ENCODE measurements at places on chromosomes 2 and 18. TPM values are rescaled to one million over a fixed set of nuclear protein-coding genes. Genes with fewer than 3 reads are reported as not detected.

- no peak for DNase-seq
- H3K4me3 ChIP-seq, result no peak overlapping the region
- no peaks in the 10 kb centered on the region for H3K4me1 ChIP-seq
- no peak overlapping the region for H3K27ac ChIP-seq
These were observed 5.3 kb downstream of the AGFG1 start for GRCh38 chr2:227477291-227477690.

GRCh38 chr2:43537137-43537536, 58.7 kb downstream of the THADA start:
- DNase-seq, result no peak
- no peak overlapping the region for H3K4me3 ChIP-seq
- peaks cover 19% of the 10 kb centered on the region for H3K36me3 ChIP-seq
- H3K27me3 ChIP-seq, result no peaks in the 10 kb centered on the region
- H3K27ac ChIP-seq, result no peak overlapping the region

GRCh38 chr2:127398239-127398590, 10.4 kb upstream of the MAP3K2 start:
- no peak for DNase-seq
- no peak overlapping the region for H3K4me3 ChIP-seq
- no peaks in the 10 kb centered on the region for H3K36me3 ChIP-seq
- H3K4me1 ChIP-seq, result peaks cover 16% of the 10 kb centered on the region

- H3K27ac ChIP-seq, result no peak overlapping the region
- no peaks in the 10 kb centered on the region for H3K36me3 ChIP-seq
- no peaks in the 10 kb centered on the region for H3K27me3 ChIP-seq
- peaks cover 3% of the 10 kb centered on the region for H3K4me1 ChIP-seq
- no peak for DNase-seq
- H3K4me3 ChIP-seq, result no peak overlapping the region
These were observed 6.8 kb upstream of the HS1BP3 start for GRCh38 chr2:20657522-20658235.

- H3K27me3 ChIP-seq, result no peaks in the 10 kb centered on the region
- DNase-seq, result no peak
- H3K27ac ChIP-seq, result no peak overlapping the region
- H3K36me3 ChIP-seq, result no peaks in the 10 kb centered on the region
- no peaks in the 10 kb centered on the region for H3K4me1 ChIP-seq
These were observed 155.6 kb upstream of the DSEL start for GRCh38 chr18:67672155-67672554.

- H3K27ac ChIP-seq, result no peak overlapping the region
- peaks cover 10% of the 10 kb centered on the region for H3K4me1 ChIP-seq
- H3K27me3 ChIP-seq, result no peaks in the 10 kb centered on the region
- peaks cover 67% of the 10 kb centered on the region for H3K36me3 ChIP-seq
- no peak for DNase-seq
These were observed 5.7 kb downstream of the GPATCH11 start for GRCh38 chr2:37090019-37090477.

- peak overlapping the region; percentile 35 for H3K27ac ChIP-seq
- peaks cover 13% of the 10 kb centered on the region for H3K4me1 ChIP-seq
- H3K4me3 ChIP-seq, result peak overlapping the region; percentile 32
- no peaks in the 10 kb centered on the region for H3K27me3 ChIP-seq
- DNase-seq, result no peak
These were observed 221.3 kb upstream of the RAB6C start for GRCh38 chr2:129757915-129758783.

GRCh38 chr2:113266431-113266830, 12.3 kb downstream of the PAX8 start:
- H3K4me1 ChIP-seq, result no peaks in the 10 kb centered on the region
- no peak for DNase-seq
- no peaks in the 10 kb centered on the region for H3K27me3 ChIP-seq
- peaks cover 36% of the 10 kb centered on the region for H3K36me3 ChIP-seq
- no peak overlapping the region for H3K27ac ChIP-seq
- no peak overlapping the region for H3K4me3 ChIP-seq

DNA sequence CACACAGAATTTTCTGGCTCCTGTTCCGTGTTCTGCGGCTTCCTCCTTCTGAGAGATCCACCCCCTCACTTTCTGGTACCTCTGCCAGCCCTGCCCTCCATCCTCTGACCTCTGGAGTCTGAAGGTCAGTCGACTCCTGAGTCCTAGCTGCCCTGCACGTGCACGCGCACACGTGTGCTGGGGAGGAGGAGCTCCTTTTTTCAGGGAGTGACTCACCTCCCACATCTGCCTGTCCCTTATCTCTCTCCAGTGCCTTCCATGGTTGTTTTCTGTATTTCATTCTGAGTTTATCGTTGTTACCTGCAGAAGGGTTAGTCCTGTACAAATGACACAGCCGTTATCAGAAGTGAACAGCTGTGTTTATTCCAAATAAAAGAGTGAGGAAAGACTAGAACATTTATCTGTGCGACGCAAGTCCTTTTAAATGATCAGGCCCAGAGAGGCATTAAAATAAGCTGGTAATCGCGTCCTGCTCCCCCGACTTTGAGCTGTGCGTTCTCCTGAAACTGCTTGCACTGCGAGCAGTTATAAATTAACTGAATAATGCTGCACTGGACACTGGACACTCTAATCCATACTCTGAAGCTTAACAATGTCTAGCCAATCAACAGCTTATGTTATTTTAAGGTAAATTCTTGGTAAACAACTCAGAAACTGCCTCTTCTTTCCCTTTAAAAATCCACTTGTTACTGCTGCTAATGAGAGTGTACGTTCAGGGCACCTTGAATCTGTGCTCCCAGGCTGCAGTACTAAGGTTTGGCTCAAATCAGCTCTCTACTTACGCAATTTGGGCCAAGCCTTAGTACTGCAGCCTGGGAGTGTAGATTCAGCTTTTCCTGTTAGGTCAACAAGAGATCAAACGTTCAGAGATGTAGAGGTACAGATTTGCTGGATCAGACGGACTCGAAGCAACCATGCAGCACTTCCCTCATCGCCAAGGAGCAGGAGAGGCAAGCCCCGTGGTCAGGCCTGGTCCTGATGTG, 72.5 kb downstream of the GALR1 start:
- H3K27me3 ChIP-seq, result peaks cover 14% of the 10 kb centered on the region
- no peaks in the 10 kb centered on the region for H3K36me3 ChIP-seq
- H3K4me1 ChIP-seq, result no peaks in the 10 kb centered on the region
- H3K27ac ChIP-seq, result no peak overlapping the region
- no peak overlapping the region for H3K4me3 ChIP-seq

DNA sequence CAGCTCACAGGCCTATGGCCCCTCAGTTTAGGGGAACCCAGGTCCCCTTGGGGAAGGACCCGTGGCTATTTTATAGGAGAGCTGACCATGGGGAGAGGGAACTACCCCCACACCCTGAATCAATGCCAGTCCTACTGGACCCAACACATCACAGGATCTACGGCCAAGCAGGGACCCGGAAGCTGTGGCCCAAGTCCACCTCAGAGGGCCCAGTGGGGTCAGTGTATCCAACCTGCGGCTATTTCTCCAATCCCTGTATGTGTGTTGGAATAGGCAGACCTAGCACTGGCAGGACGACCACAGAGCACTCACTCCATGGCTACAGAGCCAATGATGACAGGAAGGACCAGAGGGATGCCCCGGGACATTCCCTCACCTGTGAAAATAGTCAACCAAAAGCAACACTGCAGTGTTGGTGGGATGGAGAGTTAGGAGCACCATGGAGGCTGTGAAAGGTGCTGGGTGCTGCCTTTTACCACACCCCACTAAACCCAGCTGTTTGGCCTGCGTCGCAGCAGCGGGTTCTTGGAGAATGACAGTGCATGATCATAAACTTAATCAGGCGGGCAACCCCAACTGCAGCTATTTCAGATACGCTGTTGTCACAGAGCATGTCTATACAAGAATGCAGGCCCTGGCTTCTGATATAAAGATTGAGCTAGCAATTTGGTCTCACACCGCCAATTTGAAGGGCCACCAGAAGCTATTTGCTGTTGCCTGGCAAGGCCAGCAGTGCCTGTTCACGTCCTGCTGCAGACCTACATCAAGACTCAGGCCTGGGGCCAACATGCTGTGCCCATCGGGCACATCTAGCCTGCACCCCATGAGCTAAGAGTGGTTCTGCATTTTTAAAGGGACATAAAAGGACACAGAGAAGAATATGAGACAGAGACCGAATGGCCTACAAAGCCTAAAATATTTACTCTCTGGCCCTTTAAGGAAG, 110.4 kb downstream of the EIPR1 start:
- H3K4me1 ChIP-seq, result no peaks in the 10 kb centered on the region
- no peak overlapping the region for H3K27ac ChIP-seq
- DNase-seq, result no peak
- peaks cover 4% of the 10 kb centered on the region for H3K36me3 ChIP-seq
- no peak overlapping the region for H3K4me3 ChIP-seq

- no peaks in the 10 kb centered on the region for H3K4me1 ChIP-seq
- H3K36me3 ChIP-seq, result no peaks in the 10 kb centered on the region
- no peak overlapping the region for H3K27ac ChIP-seq
- no peak overlapping the region for H3K4me3 ChIP-seq
These were observed 85.7 kb upstream of the EPAS1 start for GRCh38 chr2:46211461-46211860.

Gene SIX3
- not detected for total RNA-seq

Gene OXER1
- total RNA-seq, result 0.18 TPM

Gene NEUROD1
- total RNA-seq, result not detected

Gene ADAM17
- total RNA-seq, result 38.9 TPM

Gene NIFK
- 46.7 TPM for total RNA-seq

Gene FASTKD2
- 39.3 TPM for total RNA-seq

Measured in esophagus squamous epithelium (tissue), 5 donors.